ENCODE measurements at places on chromosomes 6 and 20.

GRCh38 chr6:104532462-104532861 lies 327.3 kb downstream of the HACE1 start:
- no peak for DNase-seq

- no peak for DNase-seq
Observed at GRCh38 chr20:36606158-36607066, 833 bp downstream of the RAB5IF start.

GRCh38 chr6:6407071-6407741 lies 86.7 kb upstream of the F13A1 start:
- DNase-seq: no peak

GRCh38 chr6:41767112-41767833 lies 12.4 kb downstream of the FRS3 start:
- no peak for DNase-seq

DNA sequence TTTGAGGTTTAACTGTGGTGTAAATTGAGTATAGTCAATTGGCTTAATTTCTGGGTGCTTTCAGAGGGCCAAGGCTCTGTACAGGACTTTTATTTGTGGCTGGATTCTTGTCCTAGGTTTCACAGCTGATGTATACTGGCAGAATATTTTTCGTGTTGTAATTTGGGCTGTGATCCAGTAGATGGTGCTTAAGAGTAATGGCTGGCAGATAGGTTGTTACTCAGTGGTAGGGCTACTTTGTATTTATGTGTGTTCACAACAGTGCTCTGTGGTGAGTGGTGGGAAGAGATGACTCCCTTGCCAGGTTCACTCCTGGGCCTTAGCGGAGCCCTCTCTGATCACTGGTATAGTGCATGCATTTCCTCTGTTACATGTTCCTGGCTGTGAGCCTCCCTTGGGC lies 34.5 kb upstream of the FERMT1 start:
- DNase-seq: no peak

- no peak for DNase-seq
Observed at GRCh38 chr20:59195316-59195993, 31.8 kb downstream of the ZNF831 start.

DNA sequence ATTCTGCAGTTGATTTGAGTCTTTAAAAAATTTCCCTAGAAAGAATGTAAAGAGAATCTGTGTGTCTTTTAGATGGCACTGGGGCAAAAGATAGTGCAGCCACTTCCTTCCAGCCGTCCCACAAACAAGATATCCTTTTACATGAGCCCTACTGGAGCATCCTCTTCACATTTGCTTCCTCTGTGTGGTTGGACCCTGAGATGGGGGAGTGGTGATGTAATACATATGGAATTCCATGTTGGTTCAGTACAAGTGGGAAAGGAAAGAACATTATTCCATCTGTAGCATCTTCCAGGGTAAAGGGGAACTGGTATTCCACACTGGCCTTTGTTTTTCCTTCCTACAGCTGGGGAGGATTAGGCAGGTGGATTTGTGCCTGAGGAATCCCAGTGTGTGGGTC lies 78.9 kb upstream of the ISM1 start:
- DNase-seq: no peak

All from activated T-cell treated with anti-CD3 and anti-CD28 coated beads, Interleukin-2, amount 50 U/mL, for 1 hour (primary cell).